Pons (tissue), 1 donor: ENCODE measurements at places on chromosomes 5 and 9.

DNA sequence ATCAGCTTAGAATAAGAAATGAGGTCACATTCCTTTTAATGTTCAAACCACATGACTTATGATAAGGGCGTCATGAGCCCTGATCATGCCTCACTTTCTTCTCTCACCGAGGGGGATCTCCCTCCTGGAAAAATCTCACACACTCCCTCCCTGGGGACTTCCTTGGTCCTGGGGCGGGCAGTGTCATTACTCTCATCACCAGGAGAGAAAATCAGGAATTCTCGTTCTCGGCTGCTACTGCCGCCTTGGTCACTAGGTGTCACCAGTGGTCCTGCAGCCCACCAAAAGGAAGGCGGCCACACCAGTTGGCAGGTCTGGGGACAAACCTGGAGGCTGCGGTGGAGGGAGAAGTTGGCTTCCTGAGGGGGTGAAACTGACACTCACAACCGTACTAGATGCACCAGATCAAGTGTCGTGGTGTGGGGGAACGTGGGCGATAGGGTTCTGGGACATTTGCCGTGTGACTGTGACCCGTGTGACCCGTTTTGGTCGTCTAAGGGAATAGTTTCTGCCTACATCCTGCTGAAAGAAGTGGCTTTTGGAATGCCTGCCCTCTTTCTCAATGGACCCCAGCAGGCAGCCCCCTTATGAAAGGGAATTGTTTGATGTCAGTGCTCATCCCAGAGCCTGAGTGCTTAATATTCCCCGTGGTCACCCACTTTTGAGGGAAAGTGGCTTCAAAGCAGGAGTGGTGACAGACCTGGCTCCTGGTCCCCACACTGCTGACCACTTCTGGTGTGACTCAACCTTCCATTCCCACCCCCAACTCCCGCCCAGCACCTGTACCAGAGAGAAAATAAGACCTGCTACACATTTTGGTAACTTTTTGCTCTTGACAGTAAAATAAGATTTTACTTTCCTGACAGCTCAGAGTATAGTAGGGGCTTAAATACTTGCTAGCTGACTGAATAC, 63.2 kb downstream of the ACER2 start:
- peak; percentile 89 for DNase-seq

DNA sequence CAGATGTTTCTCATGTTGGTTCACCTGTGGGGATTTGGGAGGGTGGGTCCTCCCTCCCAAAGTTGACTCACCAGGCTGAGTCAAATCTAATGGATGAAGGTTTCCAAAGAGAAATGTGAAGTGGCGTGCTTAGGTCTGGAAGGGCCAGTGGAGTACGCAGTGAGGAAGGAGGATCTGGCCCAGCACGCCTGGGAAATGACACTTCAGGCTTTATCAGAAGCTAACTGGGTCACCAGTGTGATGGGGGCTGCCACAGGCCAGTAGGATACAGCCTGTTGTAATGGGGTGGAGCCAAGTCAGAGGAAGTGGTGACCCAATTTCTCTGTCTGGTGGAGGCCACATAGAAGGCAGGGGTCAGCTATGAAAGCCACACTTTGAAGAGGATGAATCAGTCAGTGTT, 18.0 kb downstream of the POLR1E start:
- DNase-seq, result no peak

GRCh38 chr9:2934241-2934650, 90.4 kb upstream of the PUM3 start:
- no peak for DNase-seq

- DNase-seq, result peak; percentile 67
Measured at GRCh38 chr5:134113902-134114875, at the start of gene TCF7. Gene TCF7, plus strand, starts transcription at chr5:134114681. Its CDS starts 226 bp downstream, at chr5:134114907.

GRCh38 chr5:158499075-158499891, 600.4 kb downstream of the EBF1 start:
- no peak for DNase-seq

DNA sequence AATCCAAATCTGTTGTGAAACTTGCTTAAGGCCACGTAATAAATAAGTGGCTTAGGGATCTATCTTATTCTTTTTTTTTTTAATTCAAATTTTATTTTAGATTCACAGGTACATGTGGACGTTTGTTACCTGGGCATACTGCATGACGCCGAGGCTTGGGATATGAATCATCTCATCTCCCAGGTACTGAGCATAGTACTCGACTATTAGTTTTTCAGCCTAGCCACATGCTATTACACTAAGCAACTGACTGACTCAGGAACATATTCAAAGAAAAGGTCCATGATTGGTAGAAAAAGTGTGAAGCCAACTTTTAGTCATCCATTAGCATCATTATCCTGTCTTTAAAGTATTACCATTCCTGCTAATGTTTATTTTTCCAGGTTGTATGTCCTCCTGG, 1103.5 kb upstream of the DMAC1 start:
- no peak for DNase-seq

- no peak for DNase-seq
Measured at GRCh38 chr5:83740741-83741140, 20.1 kb upstream of the HAPLN1 start.

DNA sequence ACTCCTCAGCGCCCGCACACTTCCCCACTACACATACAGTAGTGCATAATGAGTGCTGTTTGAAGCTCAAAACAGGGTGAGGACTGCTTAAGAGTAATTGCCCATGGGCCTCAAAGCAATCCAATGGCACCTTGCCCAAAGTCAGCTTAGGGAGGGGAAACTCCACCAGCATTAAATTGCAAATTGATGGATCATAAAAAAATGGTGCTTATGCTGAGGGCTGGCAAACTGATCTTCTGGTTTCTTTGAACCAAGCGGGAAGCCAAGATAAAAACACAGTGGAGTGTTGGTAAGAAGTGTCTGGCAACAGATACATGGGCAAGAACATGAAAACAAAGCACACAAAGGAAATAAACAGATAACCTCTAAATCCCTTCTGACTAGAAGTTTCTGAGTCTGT, 28.0 kb downstream of the TLE1 start:
- no peak for DNase-seq

GRCh38 chr5:116859666-116860320, 285.2 kb upstream of the SEMA6A start:
- no peak for DNase-seq

DNA sequence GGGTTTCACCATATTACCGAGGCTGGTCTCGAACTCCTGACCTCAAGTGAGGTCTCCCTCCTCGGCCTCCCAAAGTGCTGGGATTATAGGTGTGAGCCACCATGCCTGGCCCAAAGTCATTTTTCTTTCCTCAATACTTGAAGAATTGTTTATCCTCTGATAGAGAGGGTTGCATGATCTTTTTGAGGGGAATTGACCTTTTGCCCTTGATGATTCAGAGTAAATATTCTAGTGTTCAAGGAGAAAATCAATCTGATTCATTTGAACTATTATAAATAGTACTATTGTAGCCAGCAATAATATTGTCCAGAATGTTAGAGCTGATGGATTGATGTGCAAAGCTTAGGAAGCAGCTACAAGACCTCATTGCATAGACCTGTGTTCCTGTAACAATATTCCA, 47.1 kb downstream of the UGCG start:
- no peak for DNase-seq

DNA sequence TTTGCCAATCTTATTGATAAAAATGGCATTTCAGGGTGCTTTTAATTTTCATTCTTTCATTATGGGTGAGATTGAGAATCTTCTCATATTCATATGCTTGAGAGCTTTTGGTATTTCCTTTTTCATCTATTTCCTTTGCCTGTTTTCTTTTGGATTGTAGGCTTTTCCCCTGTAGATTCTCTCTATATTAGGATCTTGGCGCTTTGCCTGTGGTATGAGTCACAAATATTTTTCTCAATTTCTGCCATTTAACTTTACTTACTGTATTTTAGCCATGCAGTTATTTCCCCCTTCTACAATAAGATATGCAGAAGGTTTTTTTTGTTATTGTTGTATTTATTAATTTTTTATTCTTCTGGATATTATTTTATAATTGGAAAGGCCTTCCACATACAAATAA, 21.5 kb upstream of the KLF9 start:
- no peak for DNase-seq

DNA sequence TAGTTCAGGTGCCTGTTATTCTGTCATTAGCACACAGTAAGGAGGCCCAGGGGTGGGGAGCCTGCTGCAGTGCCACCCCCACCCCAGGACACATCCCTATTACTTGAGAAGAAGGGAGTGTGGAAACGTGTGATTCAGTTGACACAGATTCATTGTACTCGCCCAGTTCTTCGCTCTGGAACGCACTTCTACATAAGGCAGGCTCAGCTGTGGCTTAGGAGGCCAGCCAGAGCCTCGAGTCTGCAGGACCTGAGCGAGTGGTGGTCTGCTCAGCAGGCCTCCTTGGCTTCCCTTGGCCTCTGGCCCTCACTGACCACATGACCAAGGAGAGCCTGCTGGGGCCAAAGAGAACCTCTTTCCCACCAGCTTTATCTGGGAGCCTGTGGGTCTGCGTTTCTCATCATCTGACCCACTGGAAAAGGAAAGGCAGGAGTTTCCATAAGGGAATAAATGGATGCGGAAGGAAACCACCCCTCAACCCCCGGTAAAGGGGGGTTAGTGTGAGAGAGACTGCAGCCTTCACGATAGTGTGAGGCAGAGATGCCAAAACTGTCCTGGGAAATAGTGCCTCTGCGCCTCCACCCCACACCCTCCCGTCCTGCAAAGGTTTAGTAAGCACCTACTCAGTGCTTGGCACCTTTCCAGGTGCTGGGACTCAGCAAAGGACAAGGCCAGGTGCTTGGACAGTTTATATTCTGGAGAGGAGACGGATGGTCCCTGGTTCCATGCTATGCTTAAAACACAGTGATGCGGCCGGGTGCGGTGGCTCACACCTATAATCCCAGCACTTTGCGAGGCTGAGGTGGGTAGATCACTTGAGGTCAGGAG, 73.7 kb downstream of the PPARGC1B start:
- no peak for DNase-seq

DNA sequence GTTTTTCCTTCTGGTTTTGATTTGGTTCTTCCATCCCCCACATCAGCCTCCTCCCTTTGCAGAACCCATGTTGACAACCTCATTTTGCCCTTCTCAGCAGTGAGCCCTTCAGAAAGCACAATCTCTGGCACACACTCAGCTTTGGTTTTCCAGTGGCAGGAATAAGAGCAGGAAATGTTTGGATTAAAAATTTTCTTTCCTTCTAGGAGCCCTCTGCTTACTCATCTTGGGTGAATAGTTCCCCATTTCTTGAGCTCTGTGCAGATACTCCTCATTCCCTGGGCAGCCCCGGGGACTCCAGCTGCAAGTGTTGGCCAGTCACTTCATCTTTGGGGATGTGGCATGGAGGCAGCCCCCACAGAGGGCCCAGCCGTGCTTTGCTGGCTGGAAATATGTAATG, 170.5 kb downstream of the NR3C1 start:
- no peak for DNase-seq

- peak; percentile 8 for DNase-seq
Measured at GRCh38 chr9:80883826-80884579, 805.3 kb downstream of the TLE1 start.

DNA sequence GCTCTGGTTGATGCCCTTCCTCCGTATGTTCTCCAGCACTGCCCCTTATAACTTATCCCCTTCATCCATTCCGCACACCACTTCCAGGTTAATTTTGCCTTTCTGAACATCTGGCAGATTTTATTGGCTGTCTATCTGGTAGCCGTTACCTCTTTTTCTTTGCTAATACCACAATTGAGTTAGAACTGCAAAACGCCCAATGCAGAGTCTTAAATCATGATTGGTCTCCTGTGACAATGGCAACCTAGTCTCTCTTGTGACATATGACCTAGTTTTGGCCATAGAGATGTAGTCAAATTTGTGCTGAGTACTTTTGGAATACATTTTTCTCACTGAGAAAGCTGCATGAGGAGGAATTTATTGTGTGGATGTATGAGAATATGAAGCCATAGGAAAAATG, 365.7 kb upstream of the PRR16 start:
- DNase-seq, result no peak

DNA sequence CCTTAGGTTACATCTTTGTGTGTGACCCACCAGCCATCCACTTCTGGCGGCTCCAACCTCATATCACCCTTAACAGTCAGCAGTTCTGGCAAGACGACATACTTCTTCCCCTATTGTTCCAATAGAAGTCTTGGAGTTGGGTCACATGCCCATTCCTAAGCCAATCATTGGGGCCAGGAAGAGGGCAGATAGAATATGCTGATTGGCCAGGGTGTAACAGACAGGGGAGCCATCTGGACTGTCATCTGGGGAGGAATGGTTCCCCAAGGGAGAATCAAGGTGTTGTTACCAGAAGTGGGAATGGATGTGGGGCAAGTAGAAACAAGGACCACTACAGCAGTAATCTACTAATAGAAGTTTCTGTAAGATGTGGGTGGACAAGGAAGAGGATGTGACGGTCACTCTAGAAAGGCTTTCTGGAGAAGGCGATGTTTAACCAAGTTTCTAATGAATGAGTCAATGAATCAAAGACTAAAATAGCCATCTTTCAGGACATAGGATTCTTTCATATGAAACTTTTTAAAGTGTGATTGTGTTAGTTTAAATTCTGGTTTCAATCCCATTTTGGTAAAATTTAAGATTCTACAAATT, 200.4 kb downstream of the ARHGAP26 start:
- no peak for DNase-seq

- DNase-seq, result no peak
Measured at GRCh38 chr5:157309796-157310195, 43.9 kb downstream of the CYFIP2 start.

- DNase-seq, result peak; percentile 35
Measured at GRCh38 chr9:136881691-136882108, 4.6 kb upstream of the TRAF2 start.

DNA sequence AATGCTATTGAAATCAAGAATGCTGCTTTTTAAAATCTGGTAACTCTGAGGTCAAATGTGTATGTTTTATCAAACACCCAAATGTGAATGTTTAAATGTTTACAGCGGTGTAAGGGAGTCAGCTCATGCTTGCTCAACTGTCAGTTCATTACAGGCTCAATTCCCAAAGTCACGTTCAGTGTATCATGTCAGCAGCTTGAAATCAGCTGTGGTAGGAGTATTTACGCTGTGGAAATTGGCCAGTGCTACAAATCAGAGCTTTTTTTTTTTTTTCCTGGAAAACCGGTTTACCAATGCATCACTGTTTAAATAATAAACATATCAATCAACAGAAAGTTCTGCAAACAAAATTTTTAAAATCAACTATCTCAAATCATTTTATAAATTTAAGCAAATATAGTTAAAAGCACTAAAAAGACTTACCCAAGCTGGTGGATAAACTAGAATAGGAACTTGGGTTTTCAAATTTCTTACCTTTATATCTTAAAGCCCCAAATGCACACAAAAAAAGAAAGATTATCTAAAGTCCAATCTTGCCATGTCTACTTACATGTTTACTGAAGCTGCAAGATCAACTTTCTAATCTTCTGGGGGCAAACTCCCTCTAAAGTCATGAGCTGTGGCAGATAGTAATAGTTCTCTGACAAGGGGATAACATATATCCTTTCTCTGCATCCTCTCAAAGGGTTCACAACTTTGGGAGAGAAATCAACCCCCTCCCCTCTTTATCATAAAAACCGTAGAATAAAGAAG, 57.6 kb upstream of the GRAMD2B start:
- no peak for DNase-seq

DNA sequence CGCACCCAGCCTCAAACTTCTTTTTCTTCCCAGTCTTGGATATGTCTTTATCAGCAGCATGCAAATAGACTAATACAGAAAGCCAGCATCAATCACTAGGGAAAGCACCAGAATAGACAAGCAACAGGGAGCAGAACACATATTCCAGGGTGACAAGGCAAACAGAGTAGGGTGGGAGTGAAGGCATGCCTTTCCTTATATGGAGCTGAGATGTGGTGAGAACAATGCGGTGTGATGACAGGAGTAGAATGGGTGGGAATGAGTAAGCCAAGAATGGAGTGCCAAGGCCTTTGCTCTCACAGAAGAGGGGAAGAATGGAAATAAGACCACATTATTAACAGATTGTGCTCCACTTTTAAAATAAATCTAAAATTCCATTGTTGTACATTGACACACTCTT, 115.6 kb downstream of the CETN3 start:
- DNase-seq, result no peak
